ENCODE measurements at places on chromosomes 3 and 15. TPM values are rescaled to one million over a fixed set of nuclear protein-coding genes. Genes with fewer than 3 reads are reported as not detected.
A peak's percentile ranks its signal among the peaks of the same experiment; 100 is the strongest.

DNA sequence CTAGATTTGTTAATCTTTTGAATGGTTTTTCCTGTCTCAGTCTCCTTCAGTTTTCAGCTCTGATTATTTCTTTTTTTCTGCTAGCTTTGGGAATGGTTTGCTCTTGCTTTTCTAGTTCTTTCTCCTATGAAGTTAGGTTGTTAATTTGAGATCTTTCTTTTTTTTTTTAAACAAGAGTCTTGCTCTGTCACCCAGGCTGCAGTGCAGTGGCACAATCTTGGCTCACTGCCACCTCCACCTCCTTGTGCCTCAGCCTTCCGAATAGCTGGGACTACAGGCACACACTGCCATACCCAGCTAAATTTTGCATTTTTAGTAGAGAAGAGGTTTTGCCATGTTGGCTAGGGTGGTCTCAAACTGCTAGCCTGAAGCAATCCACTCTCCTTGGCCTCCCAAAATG lies 56.7 kb downstream of the UQCC5 start:
- no peak for DNase-seq

GRCh38 chr15:92050220-92050898 lies 196.9 kb downstream of the SLCO3A1 start:
- no peak for DNase-seq

GRCh38 chr3:50660386-50660785 lies 14.3 kb upstream of the DOCK3 start:
- DNase-seq = no peak

GRCh38 chr15:48963524-48964113 lies at the start of gene SHC4:
SHC4 (minus strand) TSS chr15:48963919; CDS start chr15:48963015, 904 bp downstream.
- DNase-seq = peak; percentile 29

DNA sequence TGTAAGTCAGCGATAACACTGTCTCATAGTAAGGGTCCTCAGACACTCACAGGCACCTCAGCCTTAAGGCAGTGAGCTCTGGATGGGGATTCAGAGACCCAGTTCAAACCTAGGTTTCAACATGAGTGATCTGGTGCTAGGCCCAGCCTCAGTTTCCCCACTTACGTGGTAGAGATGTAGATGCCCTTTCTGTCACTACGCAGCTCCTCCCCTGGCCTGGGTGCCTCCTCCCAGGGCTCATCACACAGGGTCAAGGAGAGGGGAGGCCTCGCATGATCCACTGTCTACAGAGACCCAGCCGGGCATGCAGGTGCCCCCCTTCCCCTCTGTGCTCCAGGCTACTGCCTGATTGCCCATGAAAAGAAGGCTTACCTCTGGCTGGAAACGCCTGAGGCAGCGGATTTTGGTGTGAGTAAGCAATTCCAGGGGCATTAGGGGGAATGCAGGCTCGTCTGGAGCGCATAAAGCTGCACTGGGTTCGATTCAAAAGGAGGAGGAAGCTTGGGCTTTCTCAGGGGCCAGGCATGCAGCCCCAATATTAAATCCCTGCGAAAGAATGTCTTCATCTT lies 69.8 kb upstream of the ANKRD34C start:
- no peak for DNase-seq

DNA sequence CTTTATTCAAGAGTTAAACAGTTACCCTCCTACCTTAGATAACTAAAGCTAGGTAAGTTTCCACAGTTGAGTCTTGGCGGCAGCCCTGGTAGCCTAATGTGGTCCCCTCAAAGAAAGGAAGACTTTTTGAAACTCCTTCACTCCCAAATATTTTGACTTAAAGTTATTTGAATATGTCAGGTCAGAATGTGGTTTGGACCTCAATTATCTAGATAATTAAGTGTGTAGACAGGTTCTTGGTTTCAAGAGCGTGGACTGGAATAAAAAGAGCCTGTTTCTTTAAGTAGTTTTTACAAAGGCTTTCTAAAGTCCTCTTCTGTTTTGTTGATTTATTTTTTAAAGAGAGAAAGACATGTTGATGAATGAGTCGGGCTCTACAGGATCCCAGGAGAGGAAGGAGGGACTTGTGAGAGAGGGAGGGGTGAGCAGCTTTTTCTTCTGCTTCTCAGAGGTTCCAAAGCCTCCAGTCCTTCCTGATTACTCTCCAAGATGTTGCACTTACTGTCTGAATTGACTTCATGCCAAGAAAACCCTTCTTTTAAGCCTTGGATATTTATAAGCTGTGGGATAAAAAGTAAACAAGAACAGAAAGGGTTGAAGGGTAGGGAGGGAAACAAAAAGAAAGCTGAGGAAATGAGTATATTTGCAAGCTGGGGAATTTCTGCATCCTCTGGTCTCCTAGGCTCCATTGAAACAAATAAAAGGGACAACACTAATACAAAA lies 457.4 kb downstream of the IGSF11 start:
- DNase-seq = no peak

GRCh38 chr3:69774029-69774428 lies 34.8 kb downstream of the MITF start:
- no peak for DNase-seq

- DNase-seq = no peak
Observed at GRCh38 chr3:171142985-171143384, 116.5 kb upstream of the SLC2A2 start.

DNA sequence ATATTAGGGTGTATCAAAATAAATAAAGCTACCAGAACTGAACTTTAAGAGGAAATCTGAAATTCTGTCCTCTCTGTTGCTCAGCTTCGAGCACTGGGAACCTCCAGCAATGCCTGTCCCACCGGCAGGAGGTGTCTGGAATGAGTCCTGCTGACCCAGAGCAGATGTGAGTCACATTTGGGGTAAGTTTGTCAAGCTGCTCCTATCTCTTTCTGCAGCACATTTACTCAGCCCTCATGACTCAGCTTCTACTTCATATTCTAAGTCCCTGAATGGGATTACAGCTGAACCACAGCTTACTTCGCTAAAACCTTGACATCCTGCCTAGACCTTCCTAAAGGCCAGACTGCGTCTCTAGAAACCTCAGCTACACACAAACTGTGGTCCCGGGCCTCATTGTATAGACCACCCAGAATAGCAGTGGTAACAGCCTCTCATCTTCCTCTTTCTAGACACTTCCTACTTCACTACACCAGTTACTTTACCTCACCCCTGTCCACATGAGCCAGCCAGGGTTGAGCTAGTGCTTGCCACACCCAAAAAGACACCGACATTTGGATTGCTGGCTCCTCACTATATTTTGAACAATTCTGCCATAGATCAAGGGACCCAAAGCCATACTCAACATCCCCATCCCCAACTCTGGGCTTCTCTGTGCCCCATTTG lies 109.6 kb upstream of the TMCO5A start:
- no peak for DNase-seq

GRCh38 chr3:58537412-58538301 lies 667 bp upstream of the ACOX2 start:
- no peak for DNase-seq

GRCh38 chr15:99450896-99451358 lies 114.9 kb upstream of the MEF2A start:
- peak; percentile 80 for DNase-seq

GRCh38 chr15:56460071-56460470 lies 4.9 kb downstream of the MNS1 start:
- no peak for DNase-seq

GRCh38 chr3:53239800-53240199 lies 16.0 kb downstream of the TKT start:
- DNase-seq = no peak

GRCh38 chr3:39937874-39938273 lies 128.5 kb downstream of the MYRIP start:
- no peak for DNase-seq

DNA sequence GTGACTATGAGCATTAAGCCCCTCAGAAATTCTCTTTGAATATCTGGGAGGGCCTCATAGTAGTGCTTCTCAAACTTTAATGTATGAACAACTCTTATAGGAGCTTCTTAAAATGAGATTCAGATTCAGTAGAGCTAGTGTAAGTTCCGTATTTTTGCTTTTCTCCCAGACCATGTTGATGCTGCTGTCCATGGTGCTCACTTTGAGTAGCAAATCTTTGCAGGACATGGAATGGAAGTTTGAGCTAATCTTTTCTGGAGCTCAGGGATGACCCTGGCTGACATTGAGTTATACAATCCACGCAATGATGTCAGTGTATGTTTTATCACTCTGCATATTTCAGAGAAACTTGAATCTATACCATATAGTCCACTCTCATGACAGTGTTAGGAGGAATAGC lies 134.2 kb downstream of the OTOL1 start:
- DNase-seq = no peak

GRCh38 chr15:60576515-60576914 lies 97.6 kb upstream of the ICE2 start:
- DNase-seq = no peak

- DNase-seq = no peak
Observed at GRCh38 chr15:101332061-101332467, 37.0 kb upstream of the SNRPA1 start.

STARD9 gene
- 4.1 TPM for total RNA-seq

TNFSF10 gene
- 34.8 TPM for total RNA-seq

SPATA12 gene
- not detected for total RNA-seq

ONECUT1 gene
- total RNA-seq = not detected

AMIGO3 gene
- not detected for total RNA-seq

RTP4 gene
- 3.1 TPM for total RNA-seq

UROC1 gene
- not detected for total RNA-seq

GOLGA8J gene
- 0.16 TPM for total RNA-seq
